ENCODE measurements at places on chromosomes 5 and 9.

DNA sequence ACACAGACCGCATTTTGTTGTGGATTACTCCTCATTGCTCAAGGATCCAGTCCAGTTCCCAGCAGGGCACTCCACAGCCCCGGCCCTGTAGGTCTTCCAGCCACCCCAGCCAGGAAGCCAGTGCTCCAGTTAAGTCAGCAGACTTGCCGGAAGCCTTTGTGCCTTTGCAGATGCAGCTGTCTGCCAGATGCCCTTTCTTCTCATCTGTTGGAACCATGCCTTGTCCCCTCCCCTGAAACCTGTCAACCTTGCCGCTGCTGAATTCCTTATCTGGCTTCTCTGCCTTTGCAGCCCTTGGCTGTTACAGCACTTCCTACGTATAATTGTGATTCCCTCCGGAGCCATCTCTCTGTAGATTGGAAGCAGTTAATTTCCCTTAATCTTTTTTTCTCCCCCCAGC is 28.4 kb downstream of the PSAT1 start:
- DNase-seq = no peak

DNA sequence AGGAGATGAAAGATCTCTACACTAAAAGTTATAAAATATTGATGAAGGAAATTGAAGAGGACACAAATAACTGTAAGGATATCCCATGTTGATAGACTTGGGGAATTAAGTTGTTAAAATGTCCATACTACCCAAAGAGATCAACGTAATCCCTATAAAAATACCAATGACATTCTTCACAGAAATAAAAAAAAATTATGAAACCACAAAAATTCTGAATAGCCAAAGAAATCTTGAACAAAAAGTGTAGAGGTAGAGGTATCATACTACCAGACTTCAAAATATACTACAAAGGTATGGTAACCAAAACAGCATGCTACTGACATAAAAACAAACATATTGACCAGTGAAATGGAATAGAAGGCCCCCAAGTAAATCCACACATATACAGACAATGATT is 71.5 kb upstream of the ELL2 start:
- DNase-seq = no peak

DNA sequence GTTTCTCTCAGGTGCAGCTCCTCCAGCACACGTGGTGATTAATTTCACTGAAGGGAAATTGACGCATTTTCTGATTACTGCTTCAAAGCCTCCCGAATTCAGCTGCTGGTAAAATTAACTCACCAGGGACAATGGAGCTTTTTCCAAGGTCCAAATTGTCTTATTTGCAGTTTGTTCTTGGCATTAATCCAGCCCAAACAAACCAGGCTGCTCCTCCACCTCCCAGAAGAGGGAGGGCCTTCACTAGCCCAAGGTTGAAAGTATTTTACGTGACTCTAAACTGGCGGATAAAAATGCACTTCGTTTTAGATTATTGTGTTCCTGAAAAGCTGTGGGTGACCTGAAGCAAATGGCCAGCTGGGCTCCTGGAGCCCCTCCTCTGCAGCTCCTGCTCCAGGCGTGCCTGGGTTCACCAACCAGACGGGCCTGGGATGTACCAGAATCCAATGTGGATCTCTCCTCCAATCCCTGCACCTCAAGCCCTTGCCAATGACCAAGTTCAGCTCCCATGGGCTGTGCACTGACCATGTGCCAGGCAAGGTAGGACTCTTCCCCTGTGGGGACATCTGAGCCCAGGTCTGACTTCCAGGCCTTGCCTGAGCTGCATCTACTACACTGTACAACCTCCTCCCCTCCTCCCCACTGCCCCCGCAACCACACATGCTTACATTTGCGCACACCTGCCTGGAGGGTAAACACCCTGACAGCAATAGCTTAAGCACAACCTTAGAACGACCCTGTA is 193.4 kb downstream of the CDK5RAP2 start:
- DNase-seq = no peak

- no peak for DNase-seq
Measured at GRCh38 chr9:21326526-21327139, 8.6 kb downstream of the KLHL9 start.

GRCh38 chr9:127139775-127140174 is 17.3 kb upstream of the ANGPTL2 start:
- no peak for DNase-seq

DNA sequence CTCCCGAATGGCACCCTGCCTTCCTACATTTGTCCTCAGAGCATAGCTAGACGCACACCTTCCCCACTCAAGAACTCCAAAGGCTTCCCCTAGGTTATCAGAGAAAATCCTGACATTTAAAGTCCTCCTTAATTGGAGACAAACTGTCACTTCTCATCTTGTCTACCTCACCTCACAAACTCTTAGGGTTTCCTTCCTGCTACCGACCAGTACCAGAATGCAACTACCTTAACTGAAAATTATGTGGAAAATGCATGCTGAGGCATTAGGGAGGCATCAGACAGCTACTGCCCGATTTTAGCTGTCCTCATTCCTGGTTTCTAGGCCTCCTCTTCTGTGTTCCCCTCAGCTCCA is 17.9 kb upstream of the TNIP1 start:
- no peak for DNase-seq

Measured in dorsolateral prefrontal cortex (tissue), 122 donors.